ENCODE measurements at places on chromosomes 11 and 22.
A peak's percentile ranks its signal among the peaks of the same experiment; 100 is the strongest.

DNA sequence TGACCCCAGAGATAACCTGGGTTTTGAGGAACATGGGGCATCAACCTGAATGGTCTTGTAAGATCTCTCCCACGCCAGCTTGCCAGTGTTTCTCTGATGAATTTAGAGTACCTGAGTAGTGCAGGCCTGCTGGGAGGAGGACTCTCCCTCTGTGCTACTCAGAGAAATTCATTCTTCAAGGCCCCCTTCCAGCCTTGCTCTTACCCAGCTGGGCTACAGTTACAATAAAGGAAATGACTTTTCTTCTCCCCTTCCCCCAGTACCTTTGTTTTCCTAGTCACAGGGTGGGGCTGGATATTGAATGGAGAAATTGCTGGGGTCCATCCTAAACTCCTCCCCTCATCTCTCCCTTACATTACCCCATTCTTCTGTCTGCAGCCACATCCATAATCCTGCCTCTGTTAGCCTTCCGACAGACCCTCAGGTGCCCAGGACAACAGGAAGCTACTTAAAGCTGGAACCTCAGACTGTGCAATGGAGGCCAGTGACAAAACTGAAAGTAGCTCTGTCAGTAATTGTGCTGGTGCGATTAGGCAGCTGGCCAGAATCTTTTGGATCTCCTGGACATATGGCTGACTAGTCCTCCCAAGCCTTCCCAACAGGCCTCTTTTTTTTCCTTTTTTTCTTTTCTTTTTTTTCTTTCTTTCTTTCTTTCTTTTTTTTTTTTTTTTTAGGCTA is 17.4 kb downstream of the LIMK2 start:
- peak; percentile 29 for DNase-seq

DNA sequence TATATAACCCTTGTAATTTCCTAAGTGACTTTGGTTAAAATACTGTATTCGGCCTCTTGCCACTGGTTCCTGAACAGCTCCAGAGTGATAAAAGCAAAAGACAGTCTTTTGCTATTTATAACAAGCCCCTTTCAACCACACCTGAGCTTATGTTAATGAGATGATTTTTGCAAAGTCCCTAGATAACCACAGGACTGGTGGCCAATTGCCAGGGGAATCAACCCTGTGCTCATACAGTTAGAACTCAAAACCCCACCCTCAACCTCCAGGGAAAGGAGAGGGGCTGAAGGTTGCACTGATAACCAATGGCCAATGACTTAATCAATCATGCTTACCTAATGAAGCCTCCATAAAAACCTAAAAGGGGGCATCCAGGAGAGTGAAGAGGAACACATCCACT is 77.9 kb downstream of the SIK3 start:
- DNase-seq: no peak

DNA sequence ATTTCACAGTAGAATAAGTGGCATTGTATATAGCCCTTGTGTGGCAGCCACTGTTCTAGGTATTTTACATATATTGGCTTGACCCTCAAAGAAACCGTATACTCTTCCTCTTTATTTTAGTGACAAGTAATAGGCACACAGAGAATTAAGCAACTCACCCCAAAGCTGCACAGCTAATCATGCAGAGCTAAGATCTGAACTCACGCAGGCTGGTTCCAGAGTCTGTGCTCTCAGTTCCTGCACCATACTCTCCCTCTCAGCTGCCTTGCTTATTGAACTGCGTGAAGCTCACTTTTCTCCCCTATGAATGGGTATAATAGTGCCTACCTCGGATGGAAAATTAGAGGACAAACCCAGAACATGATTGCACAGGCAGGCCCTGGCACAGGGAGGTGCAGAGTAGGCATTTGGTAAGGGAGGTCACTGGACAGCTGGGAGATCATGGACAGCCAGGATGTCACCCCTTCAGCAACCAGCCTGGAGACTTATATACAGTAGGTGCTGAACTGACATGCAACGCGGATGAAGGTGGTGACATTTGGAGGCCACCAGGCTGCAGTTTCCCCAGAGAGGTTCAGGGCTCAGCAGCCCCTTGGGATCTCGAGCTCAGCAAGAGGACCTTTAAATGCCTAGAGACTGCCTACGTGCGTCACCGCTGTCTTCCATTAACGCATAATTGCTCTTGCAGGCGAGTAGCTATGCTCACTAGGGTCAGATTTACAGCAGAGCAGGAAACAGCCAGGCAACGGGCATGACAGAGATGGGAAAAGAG is 78.4 kb upstream of the TP53I11 start:
- no peak for DNase-seq

- DNase-seq: peak; percentile 50
These were observed 93.5 kb upstream of the TIMP3 start for GRCh38 chr22:32707971-32708370.

GRCh38 chr11:72621008-72621610 is 53.1 kb downstream of the PDE2A start:
- DNase-seq: no peak

DNA sequence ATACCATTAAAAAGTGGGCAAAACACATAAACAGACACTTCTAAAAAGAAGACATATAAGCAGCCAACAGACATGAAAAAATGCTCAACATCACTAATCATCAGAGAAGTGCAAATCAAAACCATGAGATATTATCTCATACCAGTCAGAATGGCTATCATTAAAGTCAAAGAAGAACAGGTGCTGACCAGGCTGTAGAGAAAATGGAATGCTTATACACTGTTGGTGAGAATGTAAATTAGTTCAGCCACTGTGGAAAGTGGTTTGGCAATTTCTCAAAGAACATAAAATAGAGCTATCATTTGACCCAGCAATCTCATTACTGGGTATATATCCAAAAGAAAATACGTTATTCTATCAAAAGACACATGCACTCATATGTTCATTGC is 13.5 kb downstream of the OR2AT4 start:
- no peak for DNase-seq

DNA sequence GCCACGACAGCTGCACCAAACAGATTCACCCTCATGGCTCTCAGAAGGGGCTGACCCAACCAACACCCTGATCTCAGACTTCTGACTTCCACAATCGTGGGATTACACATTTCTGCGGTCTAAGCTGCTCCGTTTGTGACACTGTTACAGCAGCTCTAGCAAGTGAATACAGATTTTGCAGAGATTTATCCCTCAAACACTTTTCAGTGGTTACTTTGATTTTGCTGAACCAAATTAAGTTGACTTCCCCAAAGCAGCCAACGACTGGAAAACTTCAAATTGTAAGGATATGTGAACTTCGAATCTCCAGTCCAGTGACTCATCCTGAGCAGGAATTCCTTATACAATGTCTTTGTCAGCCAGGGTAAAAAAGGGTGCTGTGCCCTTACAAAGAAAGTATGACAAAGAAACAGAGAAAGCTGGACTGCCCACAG is 14.8 kb upstream of the INCENP start:
- DNase-seq: peak; percentile 64

- DNase-seq: no peak
These were observed 21.1 kb upstream of the ALG8 start for GRCh38 chr11:78160557-78160956.

GRCh38 chr22:43085658-43086606 is 3.3 kb downstream of the TTLL1 start:
- no peak for DNase-seq

DNA sequence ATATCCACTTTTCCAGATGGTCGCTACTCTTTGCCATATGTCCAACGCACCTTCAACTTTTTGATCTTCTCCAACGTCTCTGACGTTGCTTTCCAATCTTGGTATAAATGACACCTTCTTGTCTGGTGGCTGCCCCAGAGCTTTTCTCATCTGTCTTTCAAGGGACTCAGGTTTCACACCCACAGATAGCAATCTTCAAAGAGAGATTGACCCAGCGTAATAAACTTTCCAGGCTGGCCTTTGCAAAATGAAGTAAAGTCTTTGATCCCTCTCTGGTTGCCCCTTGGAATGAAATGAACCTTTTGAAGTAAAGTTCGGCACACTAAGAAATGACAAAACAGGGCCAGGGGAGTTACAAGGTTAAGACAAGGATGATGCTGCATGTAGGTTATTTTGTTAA is 138.4 kb upstream of the BDNF start:
- no peak for DNase-seq

GRCh38 chr11:47186076-47186699 is at the start of gene PACSIN3:
PACSIN3 (minus strand) TSS chr11:47186434; CDS start chr11:47182727, 3,707 bp downstream.
- DNase-seq: peak; percentile 67

GRCh38 chr11:93741882-93742226 is 382 bp downstream of the C11orf54 start:
- no peak for DNase-seq

- DNase-seq: no peak
These were observed 44.7 kb upstream of the ARHGAP32 start for GRCh38 chr11:129236850-129237249.

DNA sequence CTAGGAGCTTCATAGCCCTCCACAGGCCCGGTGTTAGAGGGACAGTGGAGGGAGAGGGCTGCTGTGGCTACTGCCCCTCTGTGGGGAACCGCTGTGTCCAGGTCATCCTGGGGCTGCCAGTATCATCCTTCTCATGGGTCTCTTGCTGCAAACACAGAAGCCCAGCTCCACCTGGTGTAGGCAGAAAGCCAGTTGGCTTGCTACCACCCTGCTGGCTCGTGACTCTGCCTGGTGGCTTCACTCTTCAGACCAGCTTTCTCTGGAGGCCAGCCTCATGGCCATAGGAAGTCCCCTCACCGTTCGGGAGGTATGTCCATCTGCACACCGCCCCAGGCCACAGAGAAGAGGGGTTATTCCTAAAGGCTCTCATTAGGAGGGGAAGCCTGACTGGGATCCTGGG is 19.4 kb upstream of the SUSD2 start:
- no peak for DNase-seq

- peak; percentile 11 for DNase-seq
These were observed 62.0 kb upstream of the ZC3H12C start for GRCh38 chr11:110031171-110031570.

DNA sequence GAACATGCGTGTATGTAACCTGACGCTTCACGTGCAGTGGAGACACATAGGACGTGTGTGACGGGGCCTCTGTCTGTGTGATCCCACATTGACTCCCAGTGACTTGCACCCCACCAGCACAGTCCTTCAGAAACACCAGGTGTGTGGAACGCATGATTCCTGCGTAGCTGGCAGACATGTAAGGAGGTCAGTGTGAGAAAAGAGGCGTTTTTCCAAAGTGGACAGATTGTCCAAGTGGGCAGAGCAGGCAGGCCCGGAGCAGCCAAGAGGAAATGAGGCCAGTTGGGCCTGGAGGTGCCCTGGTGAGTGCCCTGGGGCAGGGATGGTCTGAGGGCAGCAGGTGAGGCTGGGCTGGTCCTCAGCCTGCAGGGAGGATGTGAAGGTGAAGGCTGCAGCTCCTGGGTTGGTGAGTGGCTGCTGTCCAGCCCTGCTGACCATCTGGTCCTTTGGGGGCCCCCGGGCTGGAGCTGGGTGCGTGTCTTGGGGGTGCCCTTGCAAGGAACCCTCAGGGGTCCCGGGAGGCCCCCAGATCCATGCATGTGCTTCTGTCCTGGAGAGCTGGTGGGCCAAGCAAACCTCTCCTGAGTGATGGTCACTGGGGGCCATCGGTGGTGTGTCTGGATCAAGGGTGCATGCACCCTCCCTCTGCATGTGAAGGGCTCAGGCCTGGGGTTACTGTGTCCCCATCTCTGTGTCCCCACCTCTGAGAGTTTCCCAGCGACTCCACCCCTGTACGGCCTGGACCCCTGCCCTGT is 26.6 kb downstream of the SHANK3 start:
- DNase-seq: no peak

- peak; percentile 29 for DNase-seq
These were observed 29.2 kb upstream of the PGM2L1 start for GRCh38 chr11:74427384-74427886.

DNA sequence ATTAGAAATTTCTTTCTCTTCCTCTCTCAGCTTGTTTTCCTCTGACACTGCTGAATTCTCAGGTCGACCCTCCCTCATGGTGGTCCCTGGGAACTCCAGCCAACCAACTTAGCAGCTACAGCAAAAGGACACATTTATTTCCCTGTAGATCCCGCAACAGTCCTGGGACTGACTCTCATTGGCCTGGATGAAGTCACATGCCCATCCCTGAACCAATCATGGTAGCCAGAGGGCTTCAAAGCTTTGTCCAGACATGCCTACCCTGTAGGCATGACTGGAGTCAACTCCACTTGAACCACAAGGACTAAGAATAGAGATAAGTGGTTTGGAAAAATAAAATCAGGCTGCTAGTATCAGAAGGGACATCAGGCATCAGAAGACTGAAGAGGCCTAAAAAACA is 84.6 kb upstream of the LRRC55 start:
- DNase-seq: no peak

DNA sequence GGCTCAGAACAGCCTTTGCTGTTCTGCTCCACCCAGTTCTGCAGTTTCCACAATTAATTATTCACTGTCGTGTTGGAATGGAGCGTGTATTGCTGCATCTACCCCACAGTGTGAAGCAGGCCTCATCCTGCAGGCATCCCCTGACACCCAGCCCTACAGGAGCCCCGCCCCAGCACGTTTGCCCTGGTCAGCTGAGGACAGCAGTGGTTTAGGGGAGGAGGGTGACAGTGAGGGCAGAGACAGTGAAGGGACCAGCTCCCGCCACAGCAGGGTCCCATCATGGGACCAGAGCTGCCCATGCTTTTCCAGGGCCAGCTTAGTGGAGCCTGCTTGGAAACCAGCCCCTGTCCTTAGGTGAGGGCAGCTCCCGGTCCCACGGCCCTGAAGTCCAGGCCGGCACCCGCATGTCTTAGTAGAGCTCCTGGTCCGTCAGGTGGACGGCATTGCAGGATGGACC is 273.0 kb downstream of the TBC1D22A start:
- no peak for DNase-seq

DNA sequence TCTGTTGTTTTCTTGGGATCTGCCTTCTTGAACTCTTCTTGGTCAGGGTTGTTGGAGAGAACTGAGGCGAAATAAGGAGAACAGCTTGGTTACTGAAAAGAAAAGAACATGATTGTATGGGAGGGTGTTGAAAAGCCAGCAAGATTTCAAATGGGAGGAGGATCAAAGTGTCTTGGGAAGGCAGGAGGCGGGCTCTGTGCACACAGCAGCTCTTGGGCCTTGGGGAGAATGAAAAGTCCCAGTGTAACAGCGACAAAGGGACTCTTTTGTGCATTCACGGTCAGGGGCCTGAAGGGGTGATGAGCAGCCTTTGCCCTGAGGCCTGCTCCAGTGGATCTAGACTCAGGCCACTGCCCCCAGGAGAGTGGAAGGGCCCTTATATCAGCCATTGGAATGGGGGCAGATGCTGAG is 135.4 kb downstream of the ADAMTS15 start:
- DNase-seq: no peak

DNA sequence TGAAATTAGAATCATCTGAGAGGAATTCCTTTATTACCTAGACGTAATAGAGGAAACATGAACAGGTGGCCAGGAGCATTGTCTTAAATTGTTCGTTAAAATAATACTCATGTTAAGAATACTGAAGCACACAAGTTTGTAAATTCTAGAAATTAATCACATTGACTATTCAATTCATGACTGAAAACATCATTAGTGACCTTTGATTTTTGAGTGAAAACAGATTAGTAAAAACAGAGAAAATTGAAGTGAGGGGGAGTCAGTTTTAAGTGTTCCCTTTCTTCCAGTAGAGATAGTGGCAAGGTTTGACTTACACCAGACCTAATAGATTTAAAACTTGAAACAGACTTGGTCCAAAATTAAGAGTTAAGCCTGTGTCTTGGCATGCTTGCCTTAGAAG is 1.4 kb downstream of the ZFP91 start:
- DNase-seq: no peak

Data from EL (cell line).